ENCODE measurements at places on chromosomes 16 and 17. TPM values are rescaled to one million over a fixed set of nuclear protein-coding genes. Genes with fewer than 3 reads are reported as not detected.

The KCNH6 gene
- not detected for total RNA-seq

The VAMP2 gene
- 3.5 TPM for total RNA-seq

The ACSM2A gene
- not detected for total RNA-seq

The NPTX1 gene
- 1.7 TPM for total RNA-seq

The UNC13D gene
- total RNA-seq: 0.46 TPM

The DYNLRB2 gene
- not detected for total RNA-seq

The CDRT15L2 gene
- not detected for total RNA-seq

The HS3ST2 gene
- not detected for total RNA-seq

The ZP2 gene
- not detected for total RNA-seq

The C16orf96 gene
- under 0.01 TPM for total RNA-seq

The SPATA20 gene
- 59.6 TPM for total RNA-seq

The LRRC37A2 gene
- 4.3 TPM for total RNA-seq

The CLDN7 gene
- total RNA-seq: 1.6 TPM

The TPSAB1 gene
- not detected for total RNA-seq

The CD300H gene
- total RNA-seq: not detected

The PROCA1 gene
- 1.0 TPM for total RNA-seq

The CCDC92B gene
- not detected for total RNA-seq

The P2RX5 gene
- total RNA-seq: 0.71 TPM

The ASB16 gene
- under 0.01 TPM for total RNA-seq

The EVI2B gene
- total RNA-seq: 0.09 TPM

The CAPNS2 gene
- 0.92 TPM for total RNA-seq

The PRR29 gene
- total RNA-seq: 0.28 TPM

The GP1BA gene
- not detected for total RNA-seq

The KRT39 gene
- not detected for total RNA-seq

The MPV17L gene
- 0.65 TPM for total RNA-seq

The ATF7IP2 gene
- total RNA-seq: 0.74 TPM

The EVPLL gene
- total RNA-seq: not detected

The SMIM36 gene
- total RNA-seq: not detected

The ZPBP2 gene
- not detected for total RNA-seq

The CRISPLD2 gene
- total RNA-seq: 82.6 TPM

The ACAP1 gene
- total RNA-seq: 2.1 TPM

The SRCIN1 gene
- total RNA-seq: not detected

The SOST gene
- total RNA-seq: not detected

The KCNJ12 gene
- total RNA-seq: 2.3 TPM

The KRT33A gene
- total RNA-seq: not detected

The SULT1A4 gene
- total RNA-seq: 1.1 TPM

The PABPN1L gene
- not detected for total RNA-seq

The MMP2 gene
- 1,311 TPM for total RNA-seq

The KRTAP4-4 gene
- total RNA-seq: not detected

The EVPL gene
- under 0.01 TPM for total RNA-seq

The TMEM235 gene
- not detected for total RNA-seq

The SHCBP1 gene
- 3.1 TPM for total RNA-seq

The TEKT5 gene
- 0.14 TPM for total RNA-seq

The CHP2 gene
- not detected for total RNA-seq

The STH gene
- not detected for total RNA-seq

The KRT20 gene
- not detected for total RNA-seq

The CD68 gene
- 16.3 TPM for total RNA-seq

The CCDC200 gene
- not detected for total RNA-seq

The DPEP1 gene
- total RNA-seq: 0.65 TPM

The CMTM4 gene
- total RNA-seq: 15.9 TPM

The RAMP2 gene
- total RNA-seq: 0.14 TPM

The NOTUM gene
- 0.09 TPM for total RNA-seq

The USP6 gene
- not detected for total RNA-seq

The HNF1B gene
- total RNA-seq: not detected

The HOXB13 gene
- 0.74 TPM for total RNA-seq

The AOC3 gene
- 1.6 TPM for total RNA-seq

The MYO15A gene
- 0.85 TPM for total RNA-seq

The NXN gene
- 47.5 TPM for total RNA-seq
